ENCODE measurements at places on chromosomes 5 and 9.

- no peak for DNase-seq
These were observed 41.6 kb downstream of the TRIO start for GRCh38 chr5:14184725-14185124.

GRCh38 chr5:10153394-10153793, 96.3 kb downstream of the ATPSCKMT start:
- no peak for DNase-seq

GRCh38 chr9:1829719-1830118, 185.4 kb upstream of the SMARCA2 start:
- no peak for DNase-seq

- peak; percentile 14 for DNase-seq
These were observed at the start of gene MVB12B for GRCh38 chr9:126326228-126327005. TSS of gene MVB12B (plus strand) at chr9:126326829. CDS start at chr9:126326930, 101 bp downstream.

- no peak for DNase-seq
These were observed 51.3 kb upstream of the PTPN3 start for GRCh38 chr9:109549386-109549785.

GRCh38 chr9:79357194-79357593, 214.6 kb upstream of the TLE4 start:
- no peak for DNase-seq

DNA sequence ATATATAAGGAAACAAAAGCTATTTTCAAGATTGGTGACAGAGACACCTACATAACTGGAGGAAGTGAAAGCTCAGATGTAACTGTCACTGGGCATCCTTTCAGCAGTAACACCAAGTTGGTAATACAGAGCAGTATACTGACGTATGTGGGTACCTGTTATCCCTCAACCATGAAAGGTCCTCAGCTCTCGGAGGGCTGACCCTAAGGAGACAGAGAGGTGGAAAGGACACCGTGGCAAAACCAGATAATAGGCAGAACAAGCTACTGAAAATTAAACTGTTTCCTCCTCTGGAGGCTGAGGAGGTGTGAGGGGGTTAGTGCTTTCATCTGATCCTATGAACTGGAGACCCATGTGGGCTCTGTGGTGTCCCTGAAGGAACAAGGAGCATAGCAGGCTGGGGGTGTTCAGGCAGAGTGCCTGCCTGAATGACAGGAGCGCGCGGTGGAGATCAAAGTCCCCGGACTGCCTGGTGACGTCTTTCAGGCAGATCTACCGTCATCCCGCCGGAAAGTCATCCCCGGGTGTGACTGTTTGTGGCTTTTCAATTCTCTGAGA, 130.2 kb upstream of the FSTL4 start:
- no peak for DNase-seq

DNA sequence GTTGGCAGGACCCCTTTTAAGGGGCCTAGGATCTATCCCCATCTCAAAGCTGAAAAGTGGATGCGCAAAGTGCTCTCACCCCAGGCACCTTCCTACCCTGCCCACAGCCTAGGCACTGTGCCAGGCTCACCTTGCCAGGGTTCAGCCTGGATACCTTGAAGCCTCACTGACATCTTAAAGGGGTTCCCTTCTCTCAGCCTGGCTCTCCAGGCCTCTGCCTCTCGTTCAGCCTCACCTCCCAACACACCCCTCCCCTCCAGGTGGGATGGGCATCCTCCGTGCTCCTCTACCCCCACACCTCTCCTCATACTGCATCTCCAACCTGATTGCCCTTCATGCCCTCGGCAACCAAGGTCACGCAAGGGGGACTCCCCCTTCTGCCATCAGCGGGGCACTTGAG, 25.5 kb downstream of the TNIP1 start:
- no peak for DNase-seq

- DNase-seq = no peak
These were observed 19.3 kb downstream of the RASEF start for GRCh38 chr9:83043597-83043996.

DNA sequence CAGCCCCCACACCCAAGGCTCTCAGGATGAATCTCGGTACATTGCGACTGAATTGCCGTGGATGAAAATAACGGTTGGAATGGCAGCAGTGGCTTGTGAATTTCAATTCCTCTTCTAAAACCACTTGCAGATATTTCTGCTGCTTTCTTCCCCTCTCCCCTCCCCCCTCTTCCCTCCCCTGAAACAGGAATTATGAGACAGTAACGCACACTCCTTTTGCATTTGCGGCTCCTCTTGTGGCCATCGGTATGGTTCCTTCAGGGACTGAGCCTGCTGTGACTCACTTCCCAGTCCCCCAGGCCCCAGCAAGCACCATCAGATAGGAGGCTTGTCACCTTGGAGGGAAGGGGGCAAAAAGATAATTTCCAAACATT, 9.7 kb downstream of the DCANP1 start:
- no peak for DNase-seq

DNA sequence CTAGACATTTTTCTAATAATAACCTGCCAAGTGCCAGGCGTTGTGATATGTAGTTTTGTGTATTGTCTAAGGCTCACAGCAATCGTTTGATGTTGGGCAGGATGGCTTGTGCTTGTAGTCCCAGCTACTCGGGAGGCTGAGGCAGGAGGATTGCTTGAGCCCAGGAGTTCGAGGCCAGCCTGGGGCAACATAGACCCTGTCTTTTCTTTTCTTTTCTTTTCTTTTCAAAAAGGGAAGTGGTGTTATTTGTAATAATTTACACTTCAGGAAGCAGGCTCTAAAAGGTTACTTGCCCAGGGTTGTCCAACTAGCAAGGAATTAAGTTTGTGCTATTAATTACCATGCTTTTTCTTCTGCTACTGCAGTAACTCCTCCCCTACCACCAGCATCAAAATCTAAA, 3.2 kb downstream of the ZNF131 start:
- DNase-seq = no peak
